ENCODE measurements at places on chromosomes 2 and 18.

DNA sequence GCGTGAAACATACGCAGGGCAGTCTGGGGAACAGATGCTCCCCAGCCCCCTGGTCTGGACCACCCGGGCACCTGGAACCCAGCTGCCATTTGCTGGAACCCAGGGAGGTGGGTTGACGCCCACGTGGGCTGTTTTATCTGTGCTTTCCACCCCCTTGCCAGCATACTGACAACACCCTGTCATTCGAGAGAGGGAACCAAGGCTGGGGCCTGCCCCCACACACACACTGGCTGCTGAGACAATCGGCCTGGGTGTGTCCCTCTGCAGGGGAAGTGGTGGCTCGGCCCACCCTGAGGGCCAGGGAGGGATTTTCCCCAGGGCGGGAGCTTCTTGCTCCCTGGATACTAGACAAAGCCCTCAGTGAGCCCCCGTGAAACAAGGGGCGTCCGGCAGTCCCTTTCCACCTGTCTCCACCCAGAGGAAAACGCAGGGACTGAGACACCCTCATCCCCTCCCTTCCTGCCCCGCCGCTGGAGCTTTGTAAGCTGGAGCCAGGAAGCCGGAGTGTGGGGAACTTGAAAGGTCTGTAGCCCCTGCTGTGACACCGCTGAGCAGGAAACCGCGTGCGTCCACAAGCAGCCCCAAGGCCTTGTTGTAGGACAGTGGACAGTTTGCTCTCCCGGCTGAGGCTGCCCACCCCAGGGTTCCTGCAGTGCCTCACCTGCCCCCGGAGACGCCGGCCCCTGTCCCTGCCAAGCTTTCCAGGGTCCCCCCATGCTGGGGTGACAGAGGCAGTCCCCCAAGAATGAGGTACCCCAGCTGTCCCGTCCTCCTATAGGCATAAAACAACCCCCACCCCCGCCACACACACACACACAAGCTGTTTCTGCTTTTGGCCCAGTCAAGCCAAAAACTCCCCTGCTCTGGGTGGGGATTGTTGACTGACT is 14.1 kb upstream of the KLF11 start:
- DNase-seq, result no peak

DNA sequence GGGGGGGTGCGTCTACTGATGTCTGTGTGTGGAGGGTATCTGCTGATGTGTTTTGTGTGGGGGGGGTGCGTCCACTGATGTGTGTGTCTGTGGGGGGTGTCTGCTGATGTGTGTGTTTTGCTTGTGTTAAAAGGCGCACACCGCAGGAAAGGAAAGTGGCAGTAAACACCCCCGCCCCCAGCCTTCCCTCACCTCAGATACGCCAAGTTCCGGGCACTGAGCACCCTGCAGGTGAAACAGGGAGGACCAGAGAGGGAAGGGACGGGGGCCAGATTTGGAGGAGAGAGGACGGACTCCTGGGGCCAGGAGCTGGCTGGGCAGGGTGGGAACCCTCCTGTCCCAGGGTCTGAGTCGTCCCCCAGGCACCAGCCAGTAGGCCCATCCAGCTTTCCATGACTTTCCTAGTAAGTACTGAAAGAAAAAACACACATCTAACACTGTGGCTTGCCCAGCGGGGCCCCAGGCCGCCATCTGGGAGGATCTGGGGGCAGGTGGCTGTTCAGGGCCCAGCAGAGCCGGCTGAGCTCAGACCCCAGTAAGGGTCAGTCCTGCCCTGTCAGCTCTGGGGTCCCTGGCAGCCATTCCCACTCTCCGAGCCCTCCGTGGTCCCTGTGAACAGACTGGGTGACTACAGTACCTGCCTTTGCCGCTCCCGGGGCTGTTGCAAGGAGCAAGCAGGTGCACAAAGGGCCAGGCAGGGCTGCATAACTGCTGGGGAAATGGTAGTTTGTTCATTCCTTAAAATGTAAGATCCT is 126.9 kb downstream of the NFATC1 start:
- no peak for DNase-seq

GRCh38 chr18:67425672-67426071 is 90.8 kb downstream of the DSEL start:
- no peak for DNase-seq

- no peak for DNase-seq
Measured at GRCh38 chr2:149155196-149155969, 116.9 kb downstream of the LYPD6B start.

- DNase-seq, result no peak
Measured at GRCh38 chr2:68365087-68365486, at the start of gene PLEK. Gene PLEK (plus strand): TSS chr2:68365282. CDS start chr2:68365352, 70 bp downstream.

All from NCI-H2029 (cell line).